ENCODE measurements at places on chromosomes 12 and 14. TPM values are rescaled to one million over a fixed set of nuclear protein-coding genes. Genes with fewer than 3 reads are reported as not detected.

DNA sequence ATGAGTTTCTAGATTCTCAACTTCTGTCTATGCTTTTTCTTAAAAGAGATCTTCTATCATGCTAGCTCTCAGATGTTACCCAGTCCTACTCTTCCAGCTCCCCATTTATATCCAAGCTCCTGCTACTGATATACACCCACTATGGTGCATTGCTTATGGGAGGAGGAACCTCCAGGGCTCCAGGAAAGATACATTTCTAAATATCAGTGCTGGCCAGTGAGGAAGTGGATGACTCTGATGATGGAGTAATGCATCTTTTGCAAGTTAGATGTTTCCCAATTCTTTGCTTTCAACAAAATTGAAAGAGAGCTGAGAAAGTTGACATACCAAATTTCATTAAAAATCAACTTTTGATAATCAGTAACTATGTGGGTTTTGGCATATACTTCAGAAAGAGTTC, 105.7 kb upstream of the RESF1 start:
- no peak for DNase-seq

GRCh38 chr12:1544996-1545700, 49.2 kb downstream of the FBXL14 start:
- DNase-seq = no peak

GRCh38 chr14:90373887-90374286, 22.9 kb upstream of the CALM1 start:
- DNase-seq = no peak

- DNase-seq = no peak
Measured at GRCh38 chr14:61233436-61233956, 47.6 kb downstream of the TMEM30B start.

DNA sequence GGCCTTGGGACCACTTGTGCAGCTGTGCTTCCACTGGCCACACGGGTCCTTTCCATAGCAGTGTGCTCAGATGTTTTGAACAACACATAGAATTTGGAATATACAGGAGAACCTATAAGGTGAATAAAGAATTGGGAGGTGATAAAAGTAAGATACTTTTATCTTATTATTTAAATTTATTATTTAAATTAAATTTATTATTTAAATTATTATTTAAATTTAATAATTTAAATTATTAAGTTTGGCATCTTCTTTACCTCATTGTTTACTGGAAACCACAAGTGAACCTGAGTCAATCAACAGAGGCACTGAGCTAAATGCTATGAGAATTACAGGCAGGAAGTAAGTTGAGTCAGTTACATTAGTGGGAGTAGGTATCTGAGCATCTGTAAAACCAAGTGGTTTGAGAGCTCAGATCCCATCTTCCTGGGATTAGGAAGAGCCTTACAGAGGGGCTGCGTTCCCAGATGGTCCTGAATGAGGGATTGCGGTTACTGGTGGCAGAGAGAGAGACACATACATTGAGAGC, 103.1 kb downstream of the ESR2 start:
- DNase-seq = no peak

GRCh38 chr12:49643961-49644619, 20.7 kb downstream of the PRPF40B start:
- DNase-seq = no peak

- DNase-seq = no peak
Measured at GRCh38 chr14:56751471-56751870, 58.8 kb downstream of the OTX2 start.

DNA sequence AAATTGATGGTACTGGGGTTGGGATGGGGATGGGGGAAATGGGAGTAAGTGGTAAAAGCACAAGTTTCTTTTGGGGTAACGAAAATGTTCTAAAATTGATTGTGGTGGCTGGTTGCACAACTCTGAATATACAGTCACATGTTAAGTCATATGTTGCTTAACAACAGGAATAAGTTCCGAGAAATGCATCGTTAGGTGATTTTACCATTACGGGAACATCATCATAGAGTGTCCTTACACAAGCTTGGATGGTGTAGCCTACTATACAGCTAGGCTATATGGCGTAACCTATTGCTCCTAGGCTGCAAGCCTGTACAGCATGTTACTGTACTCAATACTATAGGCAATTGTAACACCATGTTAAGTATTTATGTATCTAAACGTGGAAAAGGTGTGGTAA, 31.0 kb downstream of the ITGA7 start:
- DNase-seq = no peak

GRCh38 chr12:84986586-84986985, 49.5 kb downstream of the TSPAN19 start:
- DNase-seq = no peak

DNA sequence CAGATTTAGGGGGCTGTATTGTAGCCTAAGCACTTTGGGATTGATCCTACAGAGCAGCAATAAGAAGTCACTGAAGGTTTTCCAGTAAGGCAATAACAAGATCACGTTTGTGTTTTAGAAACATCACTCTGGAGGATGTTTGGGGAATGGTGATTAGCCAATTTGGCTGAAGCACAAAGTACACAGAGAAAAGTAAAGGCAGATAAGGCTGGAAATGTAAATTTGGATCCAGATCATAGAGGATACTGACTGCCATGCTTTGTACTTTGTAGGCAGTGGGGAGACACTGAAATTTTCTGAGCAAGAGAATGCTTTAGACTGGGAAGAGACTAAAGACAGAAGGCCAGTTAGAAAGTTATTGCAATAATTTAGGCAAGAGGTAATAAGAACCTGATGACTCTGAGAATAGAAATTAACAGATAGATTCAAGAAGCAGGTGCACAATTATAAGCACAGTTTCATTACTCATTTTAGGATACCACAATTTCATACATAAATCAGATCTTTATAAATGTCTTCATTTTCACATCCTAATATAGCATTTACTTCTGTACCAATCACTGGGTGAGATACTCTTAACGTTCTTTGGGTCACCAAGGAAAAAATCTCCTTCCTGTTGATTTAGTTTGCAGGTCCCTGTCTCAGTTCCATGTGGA, 314.5 kb upstream of the GARIN6 start:
- DNase-seq = no peak

DNA sequence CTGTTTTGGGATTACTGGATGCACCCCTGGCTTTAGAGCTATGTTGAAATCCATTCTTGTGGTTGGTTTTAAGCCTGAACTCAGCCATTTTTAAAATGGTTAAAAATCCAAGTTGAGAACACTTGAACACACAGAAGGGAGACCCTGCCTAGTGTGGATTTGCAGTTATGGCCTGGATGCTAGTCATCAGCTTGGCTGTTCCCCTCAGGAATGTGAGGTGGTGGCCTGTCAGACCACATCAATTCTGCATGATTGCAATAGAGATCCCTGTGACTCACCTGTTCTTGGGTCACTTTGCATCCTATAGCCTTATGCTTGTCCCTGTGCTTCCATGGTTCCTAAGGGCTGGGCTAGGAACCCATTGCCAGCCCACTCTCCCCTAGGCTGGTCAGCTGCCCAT, 454.1 kb downstream of the ATP23 start:
- no peak for DNase-seq

DNA sequence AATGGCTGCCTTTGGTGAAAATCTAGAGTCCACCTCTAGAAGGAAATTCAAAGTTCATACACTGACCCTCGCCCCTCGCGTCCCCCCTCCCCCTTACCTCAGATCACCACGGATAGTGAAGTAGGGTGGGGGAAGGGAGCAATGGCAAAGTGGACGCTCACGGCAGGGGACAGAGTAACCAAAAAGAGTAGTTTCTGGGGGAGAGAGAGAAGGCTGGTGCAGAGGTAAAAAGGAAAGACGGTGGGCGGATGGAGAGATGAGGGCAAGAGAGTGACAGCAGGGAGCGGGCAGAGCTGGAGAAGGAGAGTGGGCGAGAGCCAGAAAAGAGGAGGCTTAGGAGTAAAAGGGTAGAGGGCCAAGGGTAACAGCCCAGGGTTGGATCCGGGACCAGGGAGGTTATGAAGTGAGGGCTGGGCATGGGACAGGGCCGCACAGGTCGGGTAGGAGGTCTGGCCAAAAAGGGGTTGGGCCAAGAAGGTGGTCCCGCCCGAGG, 423 bp downstream of the ALDH6A1 start:
- no peak for DNase-seq

GRCh38 chr14:102297436-102298170, 7.4 kb downstream of the MOK start:
- no peak for DNase-seq

DNA sequence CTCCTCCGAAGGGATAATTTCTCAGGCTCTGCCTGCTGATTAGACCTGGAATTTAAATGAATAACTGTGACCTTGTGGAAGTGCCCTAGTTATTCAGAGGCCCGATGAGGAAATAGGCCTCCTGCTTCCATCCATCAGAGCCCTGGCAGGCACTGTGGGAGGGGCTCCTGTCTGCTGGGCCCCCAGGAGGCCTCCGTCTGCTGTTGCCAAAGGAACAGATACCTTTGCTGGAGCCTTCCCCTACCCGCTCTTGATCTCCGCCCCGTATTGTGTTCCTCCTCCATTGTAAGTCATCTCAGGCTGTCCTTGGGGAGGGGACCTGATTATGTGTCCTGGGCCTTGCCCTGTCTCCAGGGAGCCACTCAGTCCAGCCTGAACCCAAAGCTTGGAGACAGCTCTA, 112.3 kb downstream of the NRXN3 start:
- no peak for DNase-seq

GRCh38 chr14:32932914-32933628, 5.6 kb upstream of the NPAS3 start:
- DNase-seq = no peak

DNA sequence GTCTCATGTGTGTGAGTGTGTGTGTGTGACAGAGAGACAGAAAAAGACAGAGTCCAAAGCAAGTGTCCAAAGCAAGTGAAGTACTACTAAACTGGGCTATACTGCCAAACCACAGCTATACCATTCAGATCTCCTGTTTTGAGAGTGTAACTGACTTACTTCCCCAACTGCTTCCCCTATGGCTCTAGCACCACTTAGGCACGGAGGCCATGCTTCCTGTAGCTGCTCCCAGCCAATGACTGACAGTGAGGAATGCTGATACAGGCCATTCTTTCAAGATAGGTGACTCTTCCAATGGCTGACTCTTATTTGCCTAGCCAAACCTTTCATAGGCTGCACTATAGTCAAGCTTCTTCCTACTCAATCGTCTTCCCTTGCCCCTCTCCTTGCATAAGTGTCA, 393.2 kb downstream of the BCAT1 start:
- no peak for DNase-seq

- DNase-seq = no peak
Measured at GRCh38 chr14:95052016-95052585, 105.2 kb downstream of the DICER1 start.

DNA sequence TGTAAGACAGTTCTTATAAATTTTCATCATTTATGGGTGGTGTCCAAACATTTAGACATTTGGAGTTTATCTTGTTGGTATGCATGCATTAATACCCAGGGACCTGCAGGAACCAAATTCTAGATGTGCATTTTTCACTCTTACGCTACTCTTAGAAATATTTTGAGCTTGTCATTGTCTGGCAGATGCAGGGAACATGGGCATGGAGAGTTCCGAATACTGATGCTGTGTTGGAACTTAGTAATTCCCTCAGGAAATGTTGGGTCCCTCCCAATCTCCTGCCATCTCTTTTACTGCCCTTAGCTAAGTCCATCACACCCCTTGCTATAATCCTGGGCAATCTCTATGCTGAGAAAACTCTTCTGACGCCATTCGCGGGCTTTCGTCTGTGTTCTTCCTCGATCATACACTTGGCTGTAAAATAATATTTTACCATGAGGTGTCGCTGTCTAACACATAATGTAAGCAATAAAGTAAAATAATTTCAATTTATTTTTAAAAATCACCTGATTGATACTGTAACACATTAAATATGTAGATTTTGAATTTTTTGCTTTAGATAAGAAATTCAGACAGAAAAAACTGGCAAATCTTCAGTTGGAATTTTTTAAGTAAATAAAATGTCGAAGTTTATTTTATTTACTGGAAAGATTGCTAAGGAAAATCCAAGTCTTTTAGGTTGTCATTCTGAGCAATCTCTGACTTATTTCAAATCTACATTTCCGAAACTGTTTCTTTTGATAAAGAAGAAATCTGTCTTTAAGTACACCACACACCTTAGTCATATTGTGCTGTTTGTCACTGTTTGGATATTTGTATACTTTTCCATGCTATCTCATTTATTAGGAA, 304.1 kb upstream of the SSTR1 start:
- no peak for DNase-seq

- DNase-seq = no peak
Measured at GRCh38 chr12:30439201-30439600, 256.5 kb downstream of the IPO8 start.

GRCh38 chr14:101757839-101758211, 3.7 kb upstream of the PPP2R5C start:
- DNase-seq = no peak

DNA sequence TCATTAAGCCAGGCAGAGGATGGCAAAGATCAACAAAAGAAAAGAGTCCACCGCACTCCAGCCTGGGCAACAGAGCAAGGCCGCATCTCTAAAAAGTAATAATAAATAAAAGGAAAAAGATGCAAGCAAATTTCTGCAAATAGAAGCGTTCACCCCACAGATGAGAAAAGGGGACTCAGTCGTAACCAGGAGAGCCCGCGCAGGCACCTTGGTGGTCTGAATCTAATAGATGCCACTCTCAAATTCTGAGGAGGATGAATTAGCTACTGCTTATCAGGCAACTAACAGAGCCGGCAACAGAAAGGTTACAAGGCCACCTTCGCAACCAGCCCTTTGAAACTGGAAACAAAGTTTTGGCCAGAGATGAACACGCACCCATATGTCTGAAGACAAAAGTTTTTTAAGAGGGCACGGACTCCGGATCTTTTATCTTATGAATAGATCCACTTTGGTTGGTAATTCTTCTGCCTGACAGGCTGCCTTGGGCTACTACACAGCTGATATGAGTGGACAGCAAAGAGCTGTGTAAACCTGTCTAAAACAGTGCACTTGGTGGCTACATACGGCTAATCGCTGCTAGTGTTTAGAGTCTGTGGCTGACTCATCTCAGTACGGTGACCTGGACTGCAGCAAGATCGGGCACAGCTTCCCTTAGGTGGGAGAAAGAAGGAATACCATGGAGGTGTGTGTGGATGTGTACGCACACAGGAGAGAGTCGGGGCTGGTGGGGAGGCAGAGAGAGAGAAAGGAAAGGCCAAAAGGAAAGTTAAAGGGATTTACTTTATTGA, 32.9 kb upstream of the TTC7B start:
- no peak for DNase-seq

- no peak for DNase-seq
Measured at GRCh38 chr12:115840159-115840558, 437.3 kb downstream of the MED13L start.

- no peak for DNase-seq
Measured at GRCh38 chr12:67810166-67810565, 161.6 kb downstream of the DYRK2 start.

GRCh38 chr14:68977718-68978171, 1.4 kb downstream of the ACTN1 start:
- DNase-seq = peak; percentile 69

GRCh38 chr14:81686512-81686911, 152.9 kb upstream of the SEL1L start:
- no peak for DNase-seq

- no peak for DNase-seq
Measured at GRCh38 chr12:53200107-53200457, 7.0 kb downstream of the ITGB7 start.

KRT82 gene
- total RNA-seq = not detected

NDRG2 gene
- total RNA-seq = 4.9 TPM

NANOG gene
- not detected for total RNA-seq

DCN gene
- total RNA-seq = not detected

BHLHE41 gene
- total RNA-seq = not detected

GLI1 gene
- total RNA-seq = 0.56 TPM

ZDHHC22 gene
- not detected for total RNA-seq

All from activated naive CD8-positive, alpha-beta T cell treated with anti-CD3 and anti-CD28 coated beads for 36 hours (primary cell).